Activated T-helper 2 cell treated with anti-CD3 and anti-CD28 coated beads, Interferon-gamma antibody, Interleukin-2, Interleukin-4, amounts not matched to agents 10 μg/mL and 5 μg/mL and 100 μg/mL, durations not matched to agents 14 hours and 24 hours and 36 hours (primary cell): ENCODE measurements at places on chromosomes 7 and 10.

GRCh38 chr10:109996766-109997171, 11.0 kb upstream of the ADD3 start:
- H3K27me3 ChIP-seq: peaks cover 15% of the 10 kb centered on the region
- peaks cover 9% of the 10 kb centered on the region for H3K4me1 ChIP-seq
- no peaks in the 10 kb centered on the region for H3K36me3 ChIP-seq

DNA sequence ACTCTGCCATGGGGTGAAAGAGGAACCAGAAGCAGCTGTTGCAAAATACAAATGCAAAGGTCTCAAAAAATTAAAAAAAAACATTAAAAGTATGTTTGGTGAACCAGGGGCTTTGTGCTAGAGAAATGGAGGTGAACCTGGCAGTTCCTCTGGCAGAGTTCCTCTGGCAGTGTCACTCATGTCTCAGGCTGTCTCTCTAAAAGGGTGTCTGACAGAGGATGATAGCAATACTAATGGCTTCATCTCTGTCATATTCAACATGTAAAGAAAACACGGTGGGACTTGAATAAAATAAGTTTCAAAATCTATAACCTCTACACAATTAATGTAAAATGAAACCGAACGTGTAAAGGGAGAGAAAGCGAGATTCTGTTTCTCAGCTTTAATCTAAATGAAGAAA, 375.7 kb upstream of the VWC2 start:
- no peaks in the 10 kb centered on the region for H3K27me3 ChIP-seq
- H3K4me3 ChIP-seq: no peak overlapping the region
- no peaks in the 10 kb centered on the region for H3K36me3 ChIP-seq
- no peak for DNase-seq

DNA sequence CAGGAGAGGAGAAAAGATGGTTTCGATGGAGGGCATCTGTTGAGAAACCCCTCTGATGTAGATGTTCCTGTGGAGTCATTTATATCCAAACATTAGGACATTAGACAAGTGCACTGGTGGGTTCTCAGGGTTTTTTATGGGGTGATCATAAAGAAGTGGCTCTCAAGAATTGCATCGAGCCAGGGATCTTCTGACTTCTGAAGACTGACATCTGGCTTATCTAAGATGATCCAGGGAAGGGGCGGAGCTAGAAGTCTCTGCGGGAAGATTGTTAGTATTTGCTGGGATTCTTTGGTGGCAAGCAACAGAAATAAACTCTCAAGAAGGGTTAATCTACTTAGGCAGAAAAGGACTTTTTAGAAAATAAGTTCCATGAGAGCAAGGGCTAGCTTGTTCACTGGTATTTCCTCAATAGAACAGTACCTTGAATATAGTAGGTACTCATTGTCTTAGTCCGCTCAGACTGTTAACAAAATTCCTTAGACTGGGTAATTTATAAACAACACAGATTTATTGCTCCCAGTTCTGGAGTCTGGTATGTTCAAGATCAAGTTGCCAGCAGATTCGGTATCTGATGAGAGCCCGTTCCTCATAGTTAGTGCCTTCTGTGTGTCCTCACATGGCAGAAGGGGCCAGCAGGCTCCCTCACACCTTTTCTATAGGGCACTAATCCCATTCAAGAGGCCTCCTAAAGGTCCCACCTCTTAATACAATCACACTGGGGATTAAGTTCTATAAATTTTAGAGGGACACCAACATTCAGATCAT, 28.5 kb upstream of the SYPL1 start:
- no peaks in the 10 kb centered on the region for H3K4me1 ChIP-seq
- no peak overlapping the region for H3K27ac ChIP-seq
- H3K36me3 ChIP-seq: no peaks in the 10 kb centered on the region
- no peak overlapping the region for H3K4me3 ChIP-seq

- H3K4me1 ChIP-seq: no peaks in the 10 kb centered on the region
- DNase-seq: no peak
- no peak overlapping the region for H3K4me3 ChIP-seq
- H3K36me3 ChIP-seq: no peaks in the 10 kb centered on the region
Observed at GRCh38 chr7:108650467-108650866, 80.8 kb downstream of the DNAJB9 start.

GRCh38 chr10:17278607-17279240, 50.7 kb downstream of the VIM start:
- H3K4me3 ChIP-seq: no peak overlapping the region
- no peaks in the 10 kb centered on the region for H3K4me1 ChIP-seq
- H3K36me3 ChIP-seq: no peaks in the 10 kb centered on the region
- H3K27me3 ChIP-seq: peaks cover 2% of the 10 kb centered on the region
- H3K27ac ChIP-seq: no peak overlapping the region

DNA sequence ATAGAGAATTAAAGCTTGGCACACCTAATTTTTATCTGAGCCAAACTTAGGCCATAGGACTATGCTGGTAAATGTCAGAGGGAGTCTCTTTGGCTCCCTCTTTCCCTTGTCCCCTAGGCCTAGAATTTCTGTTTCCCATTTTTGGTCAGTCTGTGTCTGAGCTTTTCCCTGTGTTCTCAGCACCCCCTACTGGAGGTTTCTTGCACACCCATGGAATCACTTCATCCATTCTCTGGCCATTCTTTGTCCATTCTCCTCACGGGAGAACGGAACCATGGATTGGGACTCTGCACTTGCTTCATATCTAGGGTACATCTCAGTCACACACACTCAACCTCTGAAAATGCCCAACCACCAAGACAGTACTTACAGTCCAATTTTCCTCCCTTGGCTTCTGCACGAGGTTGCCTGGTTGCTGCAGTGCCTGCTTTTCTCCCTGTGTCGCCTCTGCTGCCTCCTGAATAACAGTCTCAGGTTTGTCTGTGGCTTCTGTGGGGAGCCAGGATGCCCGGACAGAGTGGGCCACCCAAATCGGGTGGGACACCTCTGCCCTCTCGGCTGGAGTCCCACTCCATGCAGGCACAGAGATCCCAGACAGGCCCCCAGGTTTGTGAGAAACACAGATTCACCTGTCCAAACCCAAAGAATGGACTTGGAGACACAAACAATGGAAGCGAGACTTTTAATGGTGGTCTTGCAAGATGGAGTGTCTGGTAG, 35.1 kb upstream of the DNAH11 start:
- H3K4me3 ChIP-seq: no peak overlapping the region
- no peak overlapping the region for H3K27ac ChIP-seq
- H3K27me3 ChIP-seq: no peaks in the 10 kb centered on the region
- peaks cover 88% of the 10 kb centered on the region for H3K36me3 ChIP-seq
- peaks cover 2% of the 10 kb centered on the region for H3K4me1 ChIP-seq

DNA sequence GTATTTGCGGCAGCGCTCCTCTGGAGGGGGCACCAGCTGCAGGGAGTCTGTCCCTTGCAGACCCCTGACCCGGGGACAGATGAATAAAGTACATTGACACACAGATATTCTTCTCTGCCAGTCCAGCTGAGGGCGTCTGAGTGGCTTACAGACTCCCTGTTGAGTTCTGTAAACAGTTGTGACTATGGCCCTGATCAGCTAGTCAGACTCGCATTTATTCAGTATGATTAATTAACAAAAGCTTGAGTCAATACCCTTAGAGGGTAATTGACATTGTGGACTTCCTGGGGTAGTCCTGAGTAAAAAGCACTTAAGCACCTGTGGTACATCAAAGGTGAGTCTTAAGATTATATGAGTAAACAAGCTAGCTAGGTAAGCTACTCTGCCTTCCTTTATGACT, 21.0 kb downstream of the ANKRD30A start:
- DNase-seq: no peak
- no peaks in the 10 kb centered on the region for H3K36me3 ChIP-seq
- no peak overlapping the region for H3K27ac ChIP-seq
- no peaks in the 10 kb centered on the region for H3K27me3 ChIP-seq
- no peaks in the 10 kb centered on the region for H3K4me1 ChIP-seq

DNA sequence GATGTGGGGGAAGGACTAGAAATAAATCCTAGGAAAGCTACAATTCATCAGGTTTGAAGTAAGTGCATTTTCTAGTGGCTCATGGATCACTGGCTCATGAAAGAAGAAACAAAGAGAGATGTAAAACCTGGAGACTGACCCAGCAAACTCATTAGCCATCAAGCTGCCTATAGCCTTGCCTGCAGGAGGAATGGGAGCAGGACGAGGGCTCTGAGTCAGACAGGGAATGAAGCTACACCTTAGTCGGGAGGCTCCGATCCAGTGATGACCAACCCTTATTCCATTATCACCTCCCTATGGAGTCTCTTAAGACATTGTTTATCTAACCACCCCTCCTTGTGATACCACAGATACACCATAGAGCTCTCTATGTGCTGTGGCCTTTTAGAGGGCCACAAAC, 112.5 kb upstream of the WDR11 start:
- H3K36me3 ChIP-seq: no peaks in the 10 kb centered on the region
- DNase-seq: no peak
- H3K4me1 ChIP-seq: no peaks in the 10 kb centered on the region
- no peak overlapping the region for H3K27ac ChIP-seq

DNA sequence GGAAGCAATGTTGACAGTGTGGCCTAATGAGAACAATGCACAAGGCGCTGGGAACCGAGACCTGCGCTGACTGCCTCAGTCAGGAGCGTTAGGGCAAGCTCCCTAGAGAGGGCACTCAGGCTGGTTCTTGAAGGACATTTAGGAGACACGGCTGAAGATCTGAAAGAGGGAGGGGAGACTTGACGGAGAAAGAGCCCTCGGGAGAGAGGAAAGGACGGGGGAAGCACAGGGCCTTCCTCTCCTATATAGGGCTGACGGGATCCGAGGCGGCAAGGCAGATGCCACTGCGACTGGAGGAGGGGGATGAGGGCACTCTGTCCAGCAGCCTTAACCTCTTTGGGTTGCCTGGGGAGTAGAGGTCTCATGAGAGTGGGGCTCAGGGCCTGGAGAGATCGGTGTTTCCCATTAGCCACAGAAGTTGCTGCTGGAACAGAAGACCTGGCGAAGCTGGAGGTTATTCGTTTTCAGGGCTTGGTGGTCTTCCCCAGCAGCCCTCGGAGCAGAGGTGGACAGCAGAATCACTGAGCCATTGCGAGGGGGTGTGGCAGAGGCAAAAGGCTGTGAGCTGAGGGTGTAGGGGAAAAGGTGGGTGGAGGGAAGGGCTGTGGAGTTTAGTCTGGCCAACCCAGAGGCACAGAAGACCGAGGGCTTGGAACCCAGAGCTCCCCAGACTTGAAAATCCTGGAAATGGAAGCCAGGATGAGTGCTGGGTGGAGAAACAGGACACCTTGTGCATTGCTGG, 36.0 kb downstream of the CLEC2L start:
- H3K36me3 ChIP-seq: no peaks in the 10 kb centered on the region
- H3K27ac ChIP-seq: no peak overlapping the region
- peaks cover 15% of the 10 kb centered on the region for H3K27me3 ChIP-seq

DNA sequence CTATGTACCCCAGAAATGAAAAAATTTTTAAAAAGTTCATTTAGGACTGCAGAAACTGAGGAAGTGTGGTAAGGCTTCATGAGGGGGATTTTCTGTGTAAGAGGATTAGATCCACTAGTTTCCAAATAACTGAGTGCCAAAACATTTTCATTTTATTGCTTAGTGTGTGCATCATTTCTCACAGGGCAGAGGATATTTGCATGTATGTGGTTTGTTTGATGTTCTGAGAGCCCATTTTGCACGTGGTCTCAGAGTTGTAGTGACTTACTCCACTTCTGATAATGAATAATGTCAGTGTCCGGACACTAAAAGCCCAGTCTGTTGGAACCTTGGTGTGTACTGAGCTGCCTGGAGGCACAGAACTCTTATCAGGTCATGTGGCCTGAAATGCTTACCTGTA, 299.9 kb downstream of the AUTS2 start:
- no peak overlapping the region for H3K27ac ChIP-seq
- H3K27me3 ChIP-seq: no peaks in the 10 kb centered on the region
- no peaks in the 10 kb centered on the region for H3K4me1 ChIP-seq

DNA sequence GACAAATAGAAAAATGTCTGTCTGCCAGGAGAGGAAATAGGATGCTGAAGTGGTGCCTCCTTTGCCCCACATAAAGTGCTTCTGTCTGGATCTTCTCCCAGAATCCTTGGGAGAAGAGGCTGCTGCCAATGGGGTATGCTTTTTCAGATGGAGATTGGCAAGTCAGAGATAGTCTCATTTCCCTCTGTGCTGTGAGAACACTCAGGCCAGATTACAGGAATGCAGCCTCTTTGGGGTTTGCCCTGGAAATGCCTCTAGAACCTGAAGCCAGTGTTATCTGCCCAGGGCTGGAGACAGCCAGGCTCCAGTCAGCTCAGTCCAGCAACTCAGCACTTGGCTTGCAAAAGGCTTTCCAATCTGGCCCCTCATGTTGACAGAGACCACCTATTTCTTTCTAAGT, 119.1 kb upstream of the PHYHIPL start:
- H3K27me3 ChIP-seq: no peaks in the 10 kb centered on the region
- no peak for DNase-seq
- H3K27ac ChIP-seq: no peak overlapping the region
- H3K36me3 ChIP-seq: no peaks in the 10 kb centered on the region

- no peaks in the 10 kb centered on the region for H3K36me3 ChIP-seq
- peaks cover 3% of the 10 kb centered on the region for H3K4me1 ChIP-seq
- H3K27ac ChIP-seq: no peak overlapping the region
Observed at GRCh38 chr10:122301055-122301810, 30.1 kb downstream of the BTBD16 start.

DNA sequence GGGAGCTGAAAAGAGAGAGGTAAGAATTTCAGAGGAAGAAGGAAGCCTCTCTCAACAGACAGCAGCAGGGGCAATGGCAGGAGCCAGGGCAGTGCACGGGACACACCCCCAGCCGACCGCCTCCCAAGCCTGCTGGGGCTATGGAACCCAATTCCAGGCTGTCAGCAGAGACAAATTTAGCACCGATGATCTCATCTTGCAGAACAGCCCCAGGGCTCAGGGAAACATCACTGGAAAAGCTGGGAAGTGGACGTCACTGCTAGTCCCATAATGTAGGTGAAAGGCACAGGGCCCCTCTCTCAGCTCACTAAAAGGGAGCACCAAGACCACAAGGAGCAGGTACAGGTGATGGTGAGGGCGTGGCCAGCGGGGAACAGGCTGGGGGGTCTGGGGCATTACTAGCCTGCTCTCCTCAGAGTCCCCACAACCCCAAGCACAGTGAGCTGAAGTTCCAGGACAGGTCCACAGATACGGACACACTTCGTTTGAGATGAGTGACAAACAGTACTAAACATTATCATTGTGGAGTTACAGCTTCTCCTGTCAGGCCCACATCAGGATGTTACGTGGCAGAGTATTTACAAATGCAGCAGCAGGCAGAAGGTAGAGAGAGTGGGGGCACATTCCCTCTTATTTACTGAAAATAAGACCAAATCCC, 103.7 kb downstream of the PLXNA4 start:
- H3K27me3 ChIP-seq: peaks cover 50% of the 10 kb centered on the region
- peaks cover 17% of the 10 kb centered on the region for H3K4me1 ChIP-seq
- H3K27ac ChIP-seq: no peak overlapping the region
- DNase-seq: no peak

DNA sequence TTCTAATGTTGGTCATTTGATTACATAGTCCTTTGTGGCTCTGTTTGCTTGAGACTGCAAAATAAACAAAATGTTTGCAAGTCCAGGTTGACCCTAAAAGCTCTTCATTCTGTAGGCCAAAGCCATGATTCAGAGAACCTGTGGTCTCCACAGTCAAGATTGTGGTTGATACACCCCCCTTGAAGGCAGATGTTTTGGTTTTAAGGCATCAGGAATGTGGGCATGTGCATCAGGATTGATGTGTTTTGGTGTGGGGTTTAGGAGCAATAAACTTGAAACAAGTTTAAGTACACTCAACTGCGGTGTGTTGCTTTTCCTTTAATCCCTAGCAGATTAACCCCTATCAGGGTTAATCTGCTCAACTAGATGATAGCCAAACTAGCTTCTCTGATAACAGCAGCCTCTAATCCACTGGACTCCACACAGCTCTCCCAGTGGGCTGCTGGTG, 379.1 kb upstream of the GALNT17 start:
- H3K27ac ChIP-seq: no peak overlapping the region
- H3K4me1 ChIP-seq: no peaks in the 10 kb centered on the region
- no peak overlapping the region for H3K4me3 ChIP-seq
